ENCODE measurements at places on chromosomes 4 and X.
A peak's percentile ranks its signal among the peaks of the same experiment; 100 is the strongest.

GRCh38 chr4:144868309-144868708, 222.4 kb downstream of the HHIP start:
- DNase-seq, result no peak

- no peak for DNase-seq
Observed at GRCh38 chr4:126065016-126065415, 750.3 kb downstream of the FAT4 start.

GRCh38 chrX:139158256-139158655, 372.3 kb upstream of the F9 start:
- no peak for DNase-seq

- no peak for DNase-seq
Observed at GRCh38 chr4:186650401-186651180, 73.1 kb downstream of the FAT1 start.

GRCh38 chr4:184583738-184584502, 65.3 kb downstream of the CASP3 start:
- peak; percentile 5 for DNase-seq

DNA sequence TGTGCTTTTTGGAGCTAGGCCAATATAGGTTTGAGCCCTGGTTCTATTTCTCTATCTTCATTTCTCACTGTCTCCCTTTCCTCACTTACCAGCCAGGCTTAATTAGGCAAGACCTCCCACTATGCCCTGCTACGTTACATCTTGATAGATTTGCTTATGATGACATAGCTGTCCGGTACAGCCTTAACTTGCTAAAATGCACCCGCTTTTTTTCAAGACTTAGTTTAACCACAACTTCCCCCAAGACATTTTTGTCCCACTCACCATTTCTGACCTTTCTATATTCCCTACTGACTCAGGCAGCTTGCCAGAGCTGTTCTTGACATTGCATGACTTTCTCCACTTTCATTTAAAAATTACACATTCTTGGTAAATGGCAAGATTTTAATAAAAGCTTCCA, 152.6 kb downstream of the MID1 start:
- DNase-seq, result no peak

DNA sequence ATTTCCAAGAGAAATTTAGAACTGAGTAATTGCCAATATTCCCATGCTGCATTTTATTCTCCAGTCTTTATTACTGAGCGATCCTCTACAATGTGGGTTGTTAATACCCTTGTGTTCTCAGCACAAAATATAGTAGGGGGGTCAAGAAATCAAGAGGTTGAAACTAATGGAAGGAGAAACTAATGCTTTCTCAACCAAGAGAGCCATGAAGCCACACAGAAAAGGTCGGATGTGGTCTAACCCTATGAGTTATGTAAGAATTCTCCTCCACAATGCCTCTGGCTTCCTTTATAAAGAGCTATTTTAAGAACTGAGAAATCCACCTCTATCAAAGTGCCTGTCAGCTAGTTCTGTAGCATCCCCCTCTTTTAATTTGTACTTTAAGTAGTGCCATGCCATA, 268.5 kb downstream of the CHIC1 start:
- DNase-seq, result no peak

GRCh38 chrX:66328950-66329596, 165.0 kb downstream of the HEPH start:
- DNase-seq, result no peak

GRCh38 chr4:182547435-182547834, 304.2 kb downstream of the TENM3 start:
- DNase-seq, result no peak

- DNase-seq, result no peak
Observed at GRCh38 chrX:40031911-40032310, 65.8 kb downstream of the BCOR start.

GRCh38 chr4:110527156-110527555, 51.2 kb downstream of the ENPEP start:
- DNase-seq, result peak; percentile 43

DNA sequence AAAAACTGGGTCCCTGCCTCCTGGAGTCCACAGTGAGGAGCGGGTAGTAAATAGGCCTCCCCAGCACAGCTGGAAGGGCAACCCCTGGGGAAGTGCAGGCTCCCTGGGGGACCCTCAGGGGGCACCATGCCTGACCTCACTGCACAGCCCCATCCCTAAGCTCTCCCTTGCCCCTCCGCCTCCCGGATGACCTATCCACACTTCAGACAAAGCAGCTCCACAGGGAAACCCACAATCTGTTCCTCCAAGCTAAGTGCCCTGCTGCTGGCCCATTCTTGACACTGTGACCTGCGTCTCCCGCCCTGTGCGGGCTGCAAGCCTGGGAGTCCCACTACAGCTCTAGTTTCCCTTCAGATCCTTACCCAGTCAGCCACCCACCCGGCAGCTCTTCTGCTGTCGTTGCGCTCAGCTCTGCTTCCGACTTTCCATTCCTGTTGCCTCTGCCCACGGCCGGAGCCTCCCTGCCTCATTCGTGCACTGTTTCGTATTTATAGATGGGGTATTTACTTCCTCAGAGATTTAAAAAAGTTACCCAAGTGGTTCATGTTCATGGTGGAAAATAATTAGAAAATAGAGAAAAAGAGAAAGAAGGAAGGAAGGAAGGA, 47.0 kb upstream of the STOX2 start:
- no peak for DNase-seq

DNA sequence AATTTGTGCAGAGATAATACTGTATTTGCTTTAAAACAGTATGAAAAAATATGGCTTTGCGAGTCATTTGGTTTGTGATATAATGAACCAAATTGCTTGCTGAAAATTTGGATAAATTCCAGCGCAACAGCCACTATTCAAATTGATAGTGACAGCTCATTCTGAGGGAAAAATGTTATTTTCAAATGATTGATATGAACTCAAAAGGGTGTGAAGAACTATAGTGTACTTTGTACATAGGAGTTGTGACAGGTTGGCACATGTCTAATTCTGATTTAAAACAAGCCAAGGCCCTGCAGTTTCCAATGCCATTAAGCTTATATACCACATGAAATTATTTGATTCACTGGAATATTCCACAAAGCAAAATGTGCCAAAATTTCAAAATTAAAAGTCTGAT, 1628.9 kb upstream of the AGA start:
- no peak for DNase-seq

DNA sequence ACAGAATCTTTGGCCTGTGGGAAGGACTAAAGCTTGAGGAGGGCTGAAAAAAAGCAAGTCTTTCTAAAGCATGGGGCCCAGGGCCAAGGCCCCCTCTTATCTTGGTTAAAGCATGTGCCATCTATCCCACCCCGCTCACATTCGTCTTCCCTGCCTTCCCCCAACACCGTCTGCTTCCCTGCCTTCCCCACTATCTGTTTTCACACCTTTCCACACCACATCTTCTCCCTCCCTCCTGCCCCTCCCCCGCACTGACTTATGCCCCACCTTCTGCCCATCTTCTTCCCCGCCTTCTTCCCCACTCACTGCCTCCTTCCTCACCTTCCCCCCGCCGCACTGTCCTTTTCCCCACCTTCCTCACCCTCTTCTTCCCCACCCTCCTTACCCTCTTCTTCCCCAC, 890 bp upstream of the NAP1L5 start:
- no peak for DNase-seq

DNA sequence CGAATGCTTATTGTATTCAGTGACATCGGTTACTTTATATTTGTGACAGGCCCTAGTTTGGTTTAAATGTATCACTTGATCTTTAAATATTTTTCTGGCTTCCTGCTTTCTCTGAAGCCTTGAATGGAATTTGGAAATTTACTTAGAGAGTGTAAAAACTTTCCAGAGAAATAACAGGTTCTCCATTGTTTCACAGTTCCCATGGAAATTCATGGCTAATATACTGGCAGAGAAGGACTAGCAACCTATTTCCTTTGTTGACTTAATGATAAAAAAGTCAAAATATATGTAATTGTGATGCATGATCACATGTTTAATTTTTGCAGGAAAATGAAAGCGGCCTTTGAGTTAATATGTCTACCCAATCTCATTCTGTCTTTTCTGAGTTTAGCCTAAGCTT, 13.2 kb downstream of the NEIL3 start:
- DNase-seq, result no peak

GRCh38 chrX:107199491-107199890, 6.7 kb downstream of the NUP62CL start:
- DNase-seq, result no peak

DNA sequence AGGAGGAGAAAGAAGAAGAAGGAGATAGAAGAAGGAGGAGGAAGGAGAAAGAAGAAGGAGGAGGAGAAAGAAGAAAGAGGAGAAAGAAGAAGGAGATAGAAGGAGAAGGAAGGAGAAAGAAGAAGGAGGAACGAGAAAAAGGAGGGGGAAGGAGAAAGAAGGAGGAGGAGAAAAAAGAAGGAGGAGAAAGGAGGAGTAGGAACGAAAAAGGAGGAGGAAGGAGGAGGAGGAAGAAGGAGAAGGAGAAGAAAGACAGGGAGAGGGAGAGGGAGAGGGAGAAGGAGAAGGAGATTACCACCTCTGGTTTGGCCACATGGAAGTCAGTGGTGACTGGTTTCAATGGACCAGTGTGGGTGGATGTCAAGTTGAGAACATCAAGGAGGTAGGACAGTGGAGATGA, 50.0 kb upstream of the VEGFD start:
- no peak for DNase-seq

DNA sequence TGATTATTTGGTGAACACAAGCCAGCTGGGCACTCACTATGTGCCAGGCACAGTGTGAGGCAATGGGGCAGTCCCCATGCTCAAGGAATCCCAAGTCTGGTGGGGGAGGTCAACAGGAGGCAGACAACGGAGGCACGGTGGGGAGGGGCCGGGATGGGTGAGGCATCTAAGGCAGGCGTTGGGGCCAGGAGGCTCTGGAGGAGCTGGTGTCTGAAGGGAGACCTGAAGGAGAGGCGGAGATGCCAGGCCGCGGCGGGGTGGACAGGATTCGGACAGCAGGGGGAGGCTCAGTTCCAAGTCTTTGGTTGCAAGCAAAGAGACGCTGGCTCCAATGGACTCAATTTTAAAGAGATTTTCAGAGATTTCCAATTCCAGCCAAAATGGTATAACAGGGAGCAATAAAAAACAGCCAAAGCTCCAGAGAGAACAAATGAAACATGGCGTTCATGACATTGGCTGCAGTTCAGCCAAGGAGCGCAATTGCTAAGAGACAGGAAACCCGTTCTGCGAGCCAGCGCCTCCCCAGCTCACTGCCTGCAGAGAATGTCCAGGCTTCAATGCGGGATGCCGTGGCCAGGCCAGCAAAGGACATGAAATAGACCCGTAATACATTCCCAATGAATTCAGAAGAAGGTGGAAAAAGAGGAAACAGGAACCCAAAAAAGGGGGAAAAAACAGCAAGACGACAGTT, 105.2 kb upstream of the LRPAP1 start:
- DNase-seq, result no peak

GRCh38 chr4:164188236-164188635, 565.7 kb upstream of the SMIM31 start:
- no peak for DNase-seq

- no peak for DNase-seq
Observed at GRCh38 chr4:41728573-41728913, 20.0 kb downstream of the PHOX2B start.

- no peak for DNase-seq
Observed at GRCh38 chr4:95550115-95550987, 1.6 kb upstream of the UNC5C start.

- no peak for DNase-seq
Observed at GRCh38 chr4:144967161-144967560, 130.8 kb downstream of the ANAPC10 start.

- DNase-seq, result no peak
Observed at GRCh38 chr4:95215043-95215442, 333.7 kb downstream of the UNC5C start.

GRCh38 chr4:22859318-22859717, 166.6 kb downstream of the GBA3 start:
- no peak for DNase-seq

GRCh38 chrX:71615954-71616353, 2.4 kb downstream of the CXCR3 start:
- peak; percentile 21 for DNase-seq

DNA sequence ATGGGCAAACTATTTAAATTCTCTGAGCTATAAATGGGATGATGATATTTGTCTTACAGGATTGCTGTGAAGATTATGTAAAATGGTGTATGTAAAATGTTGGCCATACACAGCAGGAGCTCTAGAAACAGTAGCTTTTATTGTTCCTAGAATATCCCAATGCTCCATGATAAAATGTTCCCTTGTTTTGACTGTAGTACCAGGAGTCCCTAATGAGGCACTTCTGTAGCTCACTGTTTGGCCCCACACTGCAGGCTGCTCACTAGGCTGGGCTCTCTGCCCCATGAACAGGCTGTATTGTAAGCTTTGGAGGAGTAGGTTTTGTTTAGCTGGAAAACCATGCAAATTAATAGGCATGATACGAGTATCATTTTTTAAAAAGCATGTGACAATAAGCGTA, 3.3 kb upstream of the FGA start:
- DNase-seq, result no peak

DNA sequence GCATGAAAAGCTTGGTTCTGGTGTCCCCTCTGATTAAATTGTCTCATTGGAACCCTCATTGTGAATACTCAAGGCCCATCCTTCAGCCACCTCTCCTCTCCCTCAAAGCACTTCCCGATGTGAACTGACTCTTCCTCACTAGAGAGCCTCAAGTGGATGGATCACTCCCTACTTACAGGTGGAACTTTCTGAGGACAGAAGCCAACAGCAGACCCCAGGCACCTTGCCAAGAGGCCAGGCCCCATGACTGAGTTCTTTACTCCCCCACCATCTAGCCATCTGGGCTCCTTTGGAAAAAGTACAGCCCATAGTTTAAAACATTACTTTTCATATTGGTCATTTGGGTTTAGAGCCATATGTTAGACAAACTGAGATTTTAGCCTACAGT, 224.1 kb downstream of the SHROOM3 start:
- DNase-seq, result no peak

DNA sequence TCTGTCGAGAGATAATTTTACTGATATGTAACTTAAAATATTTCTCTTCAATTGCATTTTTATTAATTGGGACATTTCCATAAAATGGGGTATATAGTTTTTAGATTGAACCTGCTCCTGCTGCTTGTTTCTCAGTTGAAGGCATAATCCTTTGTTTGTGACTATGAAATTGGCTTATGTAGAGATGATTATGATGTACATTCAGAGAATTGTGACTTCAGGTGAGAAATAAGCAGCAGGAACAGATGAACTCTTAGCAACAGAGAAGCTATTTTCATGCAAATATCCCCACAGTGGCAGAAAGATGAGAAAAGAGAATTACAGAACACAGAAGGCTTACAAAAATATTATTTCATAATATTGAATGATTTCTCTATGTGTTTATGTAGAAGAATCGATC, 1499.5 kb upstream of the ADGRL3 start:
- no peak for DNase-seq

DNA sequence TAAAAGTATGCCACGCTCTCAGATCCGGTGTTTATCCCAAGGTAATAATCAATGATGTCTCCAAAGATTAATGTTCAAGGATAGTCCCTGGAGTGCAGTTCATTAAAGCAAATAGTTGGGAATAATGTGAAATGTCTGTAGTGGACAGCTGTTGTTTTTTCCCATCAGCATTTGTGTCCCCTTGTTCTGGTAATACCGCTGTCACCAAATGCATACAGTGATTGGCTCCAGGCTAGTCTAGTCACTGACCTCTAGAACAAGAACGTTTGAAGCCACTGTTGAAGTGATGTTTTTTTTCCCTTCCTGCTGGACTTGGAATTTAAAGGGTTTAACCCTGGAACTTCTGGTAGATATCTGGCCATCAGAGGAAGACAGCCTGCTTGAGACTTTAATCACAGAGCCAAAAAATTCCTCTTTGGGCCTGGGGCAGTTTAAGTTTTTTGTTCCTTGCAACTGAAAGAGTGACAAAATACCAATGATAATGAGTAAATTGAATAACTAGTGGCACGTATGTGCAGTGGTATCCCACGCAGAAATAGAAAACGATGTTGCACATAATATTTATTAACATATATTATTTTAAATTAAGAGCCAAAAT, 30.6 kb downstream of the HSD17B11 start:
- DNase-seq, result no peak

Measured in activated naive CD4-positive, alpha-beta T cell treated with Interleukin-2 at 50 U/mL for 16 hours (primary cell).